Right renal cortex interstitium (tissue), 3 donors: ENCODE measurements at places on chromosomes 5 and 9. TPM values are rescaled to one million over a fixed set of nuclear protein-coding genes. Genes with fewer than 3 reads are reported as not detected.

DNA sequence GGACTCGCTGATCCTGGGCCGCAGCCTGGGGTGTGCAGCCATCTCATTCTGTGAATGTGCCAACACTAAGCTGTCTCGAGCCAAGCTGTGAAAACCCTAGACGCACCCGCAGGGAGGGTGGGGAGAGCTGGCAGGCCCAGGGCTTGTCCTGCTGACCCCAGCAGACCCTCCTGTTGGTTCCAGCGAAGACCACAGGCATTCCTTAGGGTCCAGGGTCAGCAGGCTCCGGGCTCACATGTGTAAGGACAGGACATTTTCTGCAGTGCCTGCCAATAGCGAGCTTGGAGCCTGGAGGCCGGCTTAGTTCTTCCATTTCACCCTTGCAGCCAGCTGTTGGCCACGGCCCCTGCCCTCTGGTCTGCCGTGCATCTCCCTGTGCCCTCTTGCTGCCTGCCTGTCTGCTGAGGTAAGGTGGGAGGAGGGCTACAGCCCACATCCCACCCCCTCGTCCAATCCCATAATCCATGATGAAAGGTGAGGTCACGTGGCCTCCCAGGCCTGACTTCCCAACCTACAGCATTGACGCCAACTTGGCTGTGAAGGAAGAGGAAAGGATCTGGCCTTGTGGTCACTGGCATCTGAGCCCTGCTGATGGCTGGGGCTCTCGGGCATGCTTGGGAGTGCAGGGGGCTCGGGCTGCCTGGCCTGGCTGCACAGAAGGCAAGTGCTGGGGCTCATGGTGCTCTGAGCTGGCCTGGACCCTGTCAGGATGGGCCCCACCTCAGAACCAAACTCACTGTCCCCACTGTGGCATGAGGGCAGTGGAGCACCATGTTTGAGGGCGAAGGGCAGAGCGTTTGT is 19.9 kb downstream of the PTGES2 start:
- DNase-seq = no peak

DNA sequence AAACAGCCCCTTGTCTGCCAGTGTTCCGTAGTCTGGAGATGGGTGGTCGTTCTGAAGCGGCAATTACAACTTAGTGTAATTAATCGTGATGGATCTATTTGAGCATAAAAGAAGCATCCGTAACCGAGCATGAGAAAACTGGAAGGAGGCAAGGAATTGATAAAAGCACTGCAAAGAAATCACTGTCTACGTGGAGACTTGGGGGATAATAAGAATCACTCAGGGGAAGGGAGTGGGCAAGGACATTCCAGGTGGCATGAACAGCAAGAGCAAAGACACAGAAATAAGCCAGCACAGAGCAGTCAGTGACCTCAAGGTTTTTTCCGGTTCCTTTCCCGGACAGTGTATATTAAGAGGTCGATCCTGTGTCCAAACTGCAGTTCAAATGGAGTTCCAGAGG is 35.0 kb downstream of the TLR4 start:
- no peak for DNase-seq

DNA sequence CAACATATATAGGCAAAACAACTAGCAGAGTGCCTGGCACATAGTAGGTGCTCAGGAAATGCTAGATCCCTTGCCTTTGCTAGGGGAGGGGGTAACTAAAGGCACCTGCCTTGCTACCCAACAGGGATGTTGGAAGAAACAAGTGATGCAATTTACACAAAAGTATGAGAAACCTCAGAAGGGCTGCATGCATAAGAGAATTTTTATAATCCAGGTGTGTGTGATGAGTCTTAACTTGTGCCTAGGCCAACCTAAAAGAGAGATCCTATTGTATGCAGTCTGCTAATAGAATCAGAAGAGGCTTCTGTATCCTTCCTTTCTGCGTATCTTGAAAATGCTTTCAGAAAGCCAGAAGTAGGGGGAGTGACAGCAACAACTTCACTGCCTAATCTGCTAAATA is 135.9 kb downstream of the SLIT3 start:
- DNase-seq = no peak

DNA sequence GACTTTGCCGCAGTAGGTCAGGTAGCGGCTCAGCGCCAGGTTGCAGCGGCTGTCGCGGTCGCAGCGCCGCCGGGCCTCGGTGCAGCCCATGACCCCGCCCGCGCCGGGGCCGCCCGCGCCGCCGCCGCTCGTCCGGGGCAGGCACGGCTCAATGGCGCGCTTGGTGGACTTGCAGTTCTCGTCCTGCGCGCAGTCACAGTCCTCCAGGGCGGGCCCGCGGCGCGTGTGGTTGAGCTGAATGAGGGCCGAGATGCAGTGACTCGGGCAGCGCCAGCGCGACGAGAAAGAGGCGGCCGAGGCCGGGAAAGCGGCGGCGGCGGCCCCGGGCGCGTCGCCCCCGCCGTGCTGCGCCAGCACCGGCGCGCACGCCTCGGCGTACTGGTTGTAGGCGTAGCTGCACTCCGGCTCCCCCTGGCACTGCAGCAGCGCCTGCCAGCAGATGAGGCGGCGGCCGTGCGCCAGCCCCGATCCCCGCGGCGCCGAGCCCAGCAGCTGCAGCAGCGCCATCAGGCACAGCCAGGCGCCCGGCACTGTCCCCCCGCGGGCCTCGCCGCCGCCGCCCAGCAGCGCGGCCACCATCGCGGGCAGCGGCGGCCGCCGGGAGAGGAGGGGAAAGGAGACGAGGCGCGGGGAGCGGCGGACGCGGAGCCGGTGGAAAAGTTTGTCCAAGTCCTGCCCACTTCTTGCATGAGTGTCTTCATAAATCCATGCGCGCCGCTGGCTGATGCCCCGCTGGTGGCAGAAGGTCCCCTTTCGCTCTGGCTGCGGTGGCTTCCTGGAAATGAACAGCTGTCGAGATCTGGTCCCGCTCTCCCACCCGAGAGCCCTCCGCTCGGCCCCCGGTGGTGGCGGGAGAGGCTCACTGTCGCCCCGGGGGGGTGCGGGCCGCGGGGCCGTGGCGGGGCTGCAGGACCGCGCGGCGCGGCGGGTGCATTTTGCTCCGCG is 833 bp downstream of the GAS1 start:
- DNase-seq = no peak

DNA sequence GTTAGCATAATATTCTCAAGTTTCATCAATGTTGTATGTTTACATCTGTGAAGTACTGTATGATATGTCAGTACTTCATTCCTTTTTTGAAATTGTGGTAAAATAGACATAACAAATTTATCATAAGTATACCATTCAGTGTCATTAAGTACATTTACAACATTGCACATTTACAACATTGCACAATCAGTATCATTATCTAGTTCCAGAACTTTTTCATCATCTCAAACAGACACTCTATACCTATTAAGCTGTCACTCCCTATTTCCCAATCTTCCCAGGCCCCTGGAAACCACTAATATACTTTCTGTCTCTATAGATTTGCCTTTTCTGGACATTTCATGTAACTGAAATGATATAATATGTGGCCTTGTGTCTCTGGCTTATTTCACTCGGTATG is 75.1 kb upstream of the ATG10 start:
- no peak for DNase-seq

DNA sequence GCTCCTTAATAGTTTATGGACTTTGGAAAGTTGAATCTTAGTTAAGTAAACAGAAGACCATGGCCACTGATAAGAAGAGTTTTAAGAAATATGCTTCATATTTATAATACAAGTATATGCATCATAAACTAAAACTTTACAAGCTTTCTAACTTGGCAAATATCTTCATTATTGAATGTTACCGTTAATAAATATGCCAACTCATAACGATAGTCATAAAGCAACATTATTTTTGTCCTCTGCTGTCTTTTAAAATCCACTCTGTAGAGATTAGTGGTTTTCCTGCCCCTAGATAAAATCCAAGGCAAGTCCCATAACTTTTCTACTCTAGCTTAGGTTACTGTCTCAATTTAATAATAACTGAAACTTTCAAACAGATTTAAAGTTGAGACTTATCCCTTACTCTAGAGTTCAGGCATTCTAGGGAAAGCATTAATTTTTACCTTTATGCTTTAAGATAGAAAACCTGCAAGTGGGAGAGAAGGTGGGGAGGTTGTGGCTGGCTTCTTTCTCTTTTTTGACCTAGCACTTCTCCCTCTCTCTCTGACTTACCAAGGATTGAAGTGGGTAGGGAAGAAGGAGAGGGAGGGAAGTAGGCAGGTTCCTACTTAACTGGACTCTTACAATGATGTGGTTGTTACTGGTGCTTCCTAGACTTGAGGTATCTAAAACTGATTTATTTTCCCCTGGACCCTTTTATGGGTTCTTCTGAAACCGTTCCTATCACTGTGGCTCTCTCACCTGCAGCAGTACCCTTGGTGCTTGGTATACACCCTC is 29.6 kb downstream of the RNF145 start:
- no peak for DNase-seq

DNA sequence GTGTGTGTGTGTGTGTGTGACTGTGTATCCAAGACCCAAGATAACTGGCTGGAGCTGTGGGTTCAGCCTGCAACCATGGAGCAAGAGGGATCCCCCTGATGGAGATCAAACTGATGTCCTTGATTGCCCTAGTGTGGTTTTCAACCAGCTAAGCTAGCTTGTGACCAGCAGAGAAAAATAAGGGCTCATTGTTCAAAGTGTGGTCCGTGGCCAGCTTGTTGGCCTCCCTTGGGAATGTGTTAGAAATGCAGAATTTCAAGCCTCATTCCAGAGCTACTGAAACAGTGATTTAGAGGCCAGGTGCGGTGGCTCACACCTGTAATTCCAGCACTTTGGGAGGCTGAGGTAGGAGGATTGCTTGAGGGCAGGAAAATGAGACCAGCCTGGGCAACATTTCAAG is 79.9 kb downstream of the ACER2 start:
- DNase-seq = no peak

GRCh38 chr5:102421647-102422046 is 77.2 kb downstream of the SLCO6A1 start:
- DNase-seq = no peak

GRCh38 chr5:30959238-30959637 is 234.2 kb upstream of the CDH6 start:
- DNase-seq = no peak

GRCh38 chr5:35232124-35232523 is 1.8 kb upstream of the PRLR start:
- no peak for DNase-seq

GRCh38 chr5:39138892-39139291 is 64.7 kb upstream of the RICTOR start:
- no peak for DNase-seq

DNA sequence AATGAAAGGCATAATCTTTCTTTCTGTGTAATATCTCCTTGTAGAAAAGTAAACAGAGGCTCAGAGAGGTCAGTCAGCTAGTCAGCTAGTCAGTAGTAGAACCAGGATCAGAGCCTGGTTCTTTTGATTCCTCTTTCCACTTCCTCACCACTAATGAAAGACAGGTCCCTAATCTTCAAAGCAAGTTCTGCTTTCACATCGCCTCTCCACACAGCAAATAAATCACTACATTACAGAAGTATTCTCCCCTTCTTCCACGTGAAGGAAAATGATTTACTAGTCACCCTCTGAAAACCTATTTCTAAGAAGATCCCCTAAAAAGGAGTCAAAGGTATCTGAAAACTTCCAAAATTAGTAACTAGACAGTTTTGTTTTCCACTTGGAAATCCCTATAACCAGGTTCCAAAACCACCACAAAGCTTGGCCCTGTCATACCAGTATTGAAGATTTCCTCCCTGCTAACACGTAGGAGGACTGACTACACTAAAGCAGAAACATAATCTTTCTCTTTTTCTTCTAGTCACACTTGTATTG is 140.5 kb upstream of the TARS1 start:
- DNase-seq = no peak

DNA sequence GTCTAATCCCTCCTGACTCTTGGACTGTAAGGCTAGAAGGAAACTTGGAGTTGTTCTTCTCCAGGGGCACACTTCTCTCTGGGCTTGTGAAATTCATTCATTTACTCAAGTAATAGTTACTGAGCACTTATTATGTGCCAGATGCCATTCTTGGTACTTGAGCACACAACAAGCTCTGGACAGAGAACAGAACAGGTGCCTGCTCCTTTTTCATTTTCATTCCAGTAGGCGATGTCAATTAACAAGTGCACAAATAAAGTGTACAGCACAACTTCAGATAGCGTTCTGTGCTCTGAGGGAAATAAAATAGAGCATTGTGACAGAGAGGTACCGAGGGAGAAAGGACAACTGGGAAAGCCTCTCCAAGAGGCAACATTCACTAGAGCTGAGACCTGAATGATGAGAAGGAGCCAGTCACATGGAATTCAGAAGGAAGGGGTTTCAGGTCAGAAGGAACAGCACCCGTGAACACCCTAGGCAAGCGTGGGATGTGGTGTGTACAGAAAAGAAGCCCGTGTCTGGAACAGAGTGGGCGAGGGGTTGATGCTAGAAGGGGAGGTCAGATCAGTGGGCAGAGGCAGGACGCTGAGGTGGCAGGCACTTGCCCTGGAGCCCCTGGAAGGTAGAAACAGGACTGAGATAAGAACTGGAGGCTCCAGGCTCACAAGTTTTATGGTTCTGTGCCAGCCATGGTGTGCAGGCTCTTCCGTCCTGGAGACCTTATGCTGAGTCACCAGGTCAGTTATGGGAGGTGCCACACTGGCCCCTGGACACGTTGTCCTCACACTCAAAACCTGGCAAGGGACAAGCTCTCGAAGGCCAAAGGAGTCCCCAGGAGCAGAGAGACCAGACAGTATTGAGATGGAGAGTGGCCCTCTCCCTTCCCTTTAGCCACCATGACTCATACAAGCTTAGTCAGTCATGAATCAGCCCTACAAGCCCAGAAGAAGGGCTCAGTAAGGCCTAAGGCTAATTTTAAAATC is 7.2 kb upstream of the ABLIM3 start:
- DNase-seq = no peak

DNA sequence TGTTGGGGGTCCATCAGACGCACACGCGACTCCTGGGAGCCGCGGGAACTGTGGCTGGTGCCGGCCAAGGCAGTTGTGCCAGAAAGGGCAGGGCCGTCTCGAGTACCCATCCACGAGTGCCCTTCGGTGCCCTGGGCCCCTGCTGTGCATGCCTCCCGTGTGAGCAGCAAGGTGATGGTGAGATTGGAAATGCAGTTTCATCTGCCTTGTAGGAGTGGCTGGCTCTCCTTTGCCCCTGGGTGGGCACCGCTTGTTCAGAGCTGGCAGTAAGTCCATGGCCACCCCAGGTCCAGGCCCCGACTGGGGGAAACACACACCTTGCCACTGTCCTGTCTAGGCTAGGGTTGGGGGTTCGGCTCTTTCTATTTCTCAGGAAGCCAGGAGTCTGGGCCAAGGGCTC is 5.7 kb downstream of the NKD2 start:
- DNase-seq = no peak

DNA sequence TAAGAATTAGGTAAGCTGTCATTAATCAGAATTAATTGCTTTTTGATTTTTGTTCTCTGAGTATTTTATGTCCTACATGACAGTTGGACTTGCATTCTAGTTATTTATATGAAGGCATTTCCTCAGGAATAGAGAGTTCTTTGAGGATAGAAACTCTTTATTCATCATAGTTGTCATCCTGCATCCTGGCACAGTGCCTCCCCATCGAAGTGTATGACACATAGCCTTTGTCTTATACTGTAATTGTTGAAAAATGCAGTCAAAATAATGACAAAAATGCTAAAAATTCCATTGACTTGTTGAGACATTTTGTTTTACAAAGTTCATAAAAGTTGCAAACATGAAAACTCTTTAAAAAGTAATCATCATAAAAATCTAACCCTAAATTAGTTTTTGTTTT is 36.5 kb downstream of the CFAP95 start:
- no peak for DNase-seq

PLAA gene
- polyA plus RNA-seq = 50.9 TPM

PCDHGA5 gene
- 2.8 TPM for polyA plus RNA-seq

CMYA5 gene
- 14.0 TPM for polyA plus RNA-seq

HACD4 gene
- polyA plus RNA-seq = 3.1 TPM

ANKRD20A1 gene
- polyA plus RNA-seq = 3.1 TPM
